ENCODE measurements at places on chromosomes 4 and X.

DNA sequence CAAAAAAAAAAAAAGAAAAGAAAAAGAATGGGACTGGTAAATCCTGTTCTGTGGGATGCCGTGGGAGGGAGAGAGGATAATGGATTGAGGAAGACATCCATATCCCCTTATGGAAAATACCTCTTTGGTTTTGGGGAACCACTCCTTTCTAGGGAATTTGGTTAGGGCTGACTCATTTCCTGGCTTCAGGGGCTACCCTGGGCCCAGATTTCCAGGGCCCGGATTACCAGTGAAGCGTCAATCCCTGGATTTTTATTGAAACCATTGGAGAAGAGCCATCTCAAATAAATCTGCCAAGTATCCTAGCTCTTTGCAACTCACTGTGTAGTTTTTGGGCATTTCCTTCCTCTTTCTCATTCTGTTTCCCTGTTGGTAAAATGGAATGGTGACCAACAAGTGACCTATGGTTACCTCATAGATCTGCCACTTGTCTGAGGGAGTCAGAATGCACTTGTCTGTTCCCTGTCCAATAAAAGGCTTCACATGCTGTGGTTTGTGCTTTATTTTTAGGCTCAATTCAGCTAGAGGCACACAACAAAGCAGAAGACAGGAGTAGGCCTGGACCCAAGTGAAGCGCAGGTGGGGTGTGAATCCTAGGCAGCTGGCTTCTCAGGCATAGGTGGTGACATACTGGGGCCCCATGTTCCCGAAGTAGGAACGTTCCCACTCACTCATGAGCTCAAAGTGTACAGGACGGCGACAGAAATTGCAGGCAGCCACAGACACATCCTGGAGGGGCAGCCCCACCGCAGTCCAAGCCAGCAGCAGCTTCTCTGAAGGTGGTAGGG, 8.6 kb downstream of the APEX2 start:
- no peak for DNase-seq

DNA sequence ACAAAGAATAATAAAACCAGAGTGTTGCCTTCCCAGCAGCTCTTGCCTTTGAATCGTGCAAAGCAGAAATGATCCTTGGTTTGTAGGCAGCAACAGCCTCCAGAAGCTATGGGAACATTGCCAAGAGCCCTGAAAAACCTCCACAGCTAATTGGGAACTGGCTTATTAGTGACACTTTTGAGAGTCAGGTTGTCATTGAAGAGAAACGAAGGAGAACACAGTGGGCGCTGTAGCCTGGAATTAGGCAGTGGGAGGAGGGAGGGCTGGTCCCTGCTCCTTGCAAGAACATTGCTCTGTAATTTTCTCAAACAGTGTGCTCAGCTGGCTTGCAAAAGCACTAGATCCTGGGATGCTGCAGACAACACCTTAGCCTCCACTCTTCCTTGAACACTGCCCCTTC, 331.5 kb upstream of the EMCN start:
- no peak for DNase-seq

DNA sequence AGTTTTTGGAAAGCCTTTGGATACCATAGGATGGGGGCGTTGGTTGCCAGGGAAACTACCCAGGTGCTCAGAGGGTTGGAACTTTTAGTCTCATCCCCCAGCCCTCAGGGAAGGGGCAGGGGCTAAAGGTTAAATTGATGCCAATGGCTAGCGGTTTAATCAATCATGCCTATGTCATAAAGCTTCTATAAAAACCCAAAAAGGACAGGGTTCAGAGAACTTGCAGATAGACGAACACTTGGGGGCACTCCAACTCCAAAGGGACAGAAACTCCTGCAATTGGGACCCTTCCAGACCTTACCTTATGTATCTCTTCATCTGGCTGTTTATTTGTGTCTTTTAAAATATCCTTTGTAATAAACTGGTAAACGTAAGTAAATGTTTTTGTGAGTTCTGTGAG, 30.0 kb upstream of the GPR173 start:
- DNase-seq, result no peak

DNA sequence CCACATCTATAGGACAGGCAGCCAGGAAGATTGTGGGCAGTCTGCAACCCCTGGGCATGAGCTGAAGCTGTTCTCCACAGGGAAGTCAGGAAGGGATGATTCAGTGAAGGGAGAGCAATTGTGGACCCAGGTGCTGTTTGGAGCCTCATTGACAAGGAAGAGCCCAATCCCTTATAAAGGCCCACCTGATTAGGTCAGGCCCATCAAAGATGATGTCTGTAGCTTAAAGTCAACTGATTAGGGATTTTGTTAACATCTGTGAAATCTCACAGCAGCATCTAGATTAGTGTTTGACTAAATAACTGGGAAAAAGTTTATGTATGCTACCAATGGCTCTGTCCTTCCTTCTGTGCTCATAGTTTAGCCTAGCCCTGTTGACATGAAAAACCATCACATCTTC, 127.5 kb downstream of the FRAS1 start:
- no peak for DNase-seq

GRCh38 chrX:45352611-45353010, 151.9 kb upstream of the DIPK2B start:
- DNase-seq, result no peak

DNA sequence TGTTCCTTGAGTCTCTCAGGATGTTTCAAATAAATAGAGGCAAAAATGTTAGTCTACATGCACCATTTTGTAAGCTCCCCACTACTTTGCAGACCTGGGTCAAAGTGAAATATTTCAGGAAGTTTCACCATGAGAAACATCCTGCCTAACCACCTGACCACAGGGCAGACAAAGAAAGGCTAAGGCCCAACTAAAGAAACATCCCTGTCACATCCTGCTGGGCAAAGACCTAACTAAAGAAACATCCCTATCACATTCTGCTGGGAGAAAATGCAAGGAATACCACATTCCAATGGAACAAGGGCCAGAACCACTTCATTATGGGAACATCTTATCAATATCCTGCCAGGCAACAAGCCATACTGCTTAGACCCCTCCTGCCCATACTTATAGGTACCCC, 1303.4 kb downstream of the TECRL start:
- DNase-seq, result no peak

- DNase-seq, result no peak
Observed at GRCh38 chrX:118652717-118653116, 74.7 kb upstream of the IL13RA1 start.

- no peak for DNase-seq
Observed at GRCh38 chr4:26482508-26483462, 7.5 kb downstream of the CCKAR start.

- no peak for DNase-seq
Observed at GRCh38 chrX:151570561-151570960, 7.1 kb downstream of the PASD1 start.

- DNase-seq, result no peak
Observed at GRCh38 chr4:13386405-13387107, 97.6 kb downstream of the RAB28 start.

DNA sequence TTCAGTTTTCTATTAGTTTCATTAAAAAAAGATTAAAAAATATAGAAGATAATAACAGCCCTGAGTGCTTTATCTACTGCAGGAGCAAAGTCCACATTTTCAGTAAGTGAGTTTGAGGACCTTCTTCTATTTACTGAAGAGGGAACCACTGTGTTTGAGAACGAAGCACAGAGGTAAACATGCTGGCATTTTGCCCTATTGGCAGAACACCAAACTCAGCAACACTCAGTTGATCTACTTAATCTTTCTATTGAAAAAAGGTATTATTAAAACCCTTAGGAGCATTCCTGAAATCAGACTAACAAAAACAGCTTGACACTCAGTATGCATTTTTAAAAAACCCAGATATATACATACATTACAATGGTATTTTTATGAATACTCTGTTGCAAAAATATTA, 1496.7 kb downstream of the TECRL start:
- no peak for DNase-seq

DNA sequence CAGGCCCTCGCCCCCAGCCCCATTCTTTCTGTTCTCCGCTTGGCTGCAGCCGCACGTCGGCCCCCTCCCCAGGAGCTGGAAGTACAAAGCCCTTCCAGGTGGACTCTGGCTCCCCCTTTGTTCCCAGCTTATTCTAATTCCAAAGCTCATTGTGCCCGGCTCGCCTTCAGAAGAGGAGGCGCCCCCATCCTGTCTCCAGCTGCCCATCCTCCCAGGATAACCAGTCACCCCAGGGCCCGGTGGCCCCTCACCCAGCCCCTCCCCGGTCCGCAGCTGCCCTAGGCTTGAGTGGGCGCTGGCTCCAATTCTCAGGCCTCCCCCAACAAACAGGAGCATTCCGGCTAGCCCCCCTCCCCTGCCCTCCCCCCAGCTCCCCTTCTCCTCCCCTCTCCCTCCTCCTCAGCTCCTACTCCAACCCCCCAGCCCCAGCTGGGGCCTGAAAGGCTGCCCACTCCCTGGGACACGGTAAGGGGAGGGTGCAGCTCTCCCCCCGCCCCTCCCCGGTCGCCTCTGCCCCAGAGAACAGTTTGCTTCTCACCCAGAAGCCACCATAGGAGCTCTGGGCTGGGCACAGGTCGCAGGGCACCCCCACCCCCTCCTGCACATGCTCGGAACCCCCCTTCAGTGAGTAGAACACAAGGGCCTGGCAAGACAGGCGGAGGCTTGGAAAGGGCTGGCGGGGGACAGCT, 3.1 kb upstream of the SLC6A8 start:
- no peak for DNase-seq

- DNase-seq, result no peak
Observed at GRCh38 chrX:114599305-114599704, 15.4 kb downstream of the HTR2C start.

DNA sequence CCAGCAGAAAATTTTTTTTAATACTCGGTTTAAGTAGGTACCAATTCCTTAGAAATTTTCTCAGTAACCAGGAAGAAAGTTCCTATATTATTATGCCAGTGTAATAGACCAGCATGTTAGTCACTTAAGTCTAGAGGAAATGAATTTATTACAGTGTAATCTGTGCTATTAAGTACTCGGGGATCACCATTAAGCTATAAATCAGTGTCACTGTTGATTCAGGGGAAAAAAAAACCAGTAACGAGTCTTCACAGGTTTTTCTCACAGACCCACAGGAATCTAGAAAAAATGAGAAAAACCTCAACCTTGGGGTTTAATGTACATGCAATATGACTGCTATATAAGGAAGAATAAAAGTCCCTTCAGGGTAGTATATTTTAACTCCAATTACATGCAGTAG, 138.3 kb upstream of the IL1RAPL2 start:
- no peak for DNase-seq

GRCh38 chr4:55175779-55176231, 50.4 kb upstream of the KDR start:
- DNase-seq, result no peak

Measured in cardiac septum (tissue), 1 donor.